ENCODE measurements at places on chromosomes 12 and 14.

- DNase-seq = peak; percentile 35
Measured at GRCh38 chr14:52315355-52315718, 1.2 kb downstream of the PTGER2 start.

DNA sequence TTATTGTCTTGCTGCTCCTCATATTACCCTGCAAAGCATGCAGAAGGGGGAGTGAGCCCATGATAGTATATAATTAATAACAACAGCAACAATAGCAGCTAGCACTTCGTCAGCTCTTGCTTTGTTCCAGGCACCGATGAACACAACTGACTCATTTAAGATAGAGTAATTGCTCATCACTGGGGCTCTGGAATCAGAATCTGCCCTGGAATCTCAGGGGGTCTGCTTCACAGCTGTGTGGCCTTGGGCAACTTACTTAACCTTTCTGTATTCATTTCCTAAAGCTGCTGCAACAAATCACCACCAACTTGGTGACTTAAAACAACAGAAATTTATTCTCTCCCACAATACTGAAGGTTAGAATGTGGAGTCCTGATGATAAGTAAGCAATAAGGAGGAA, 55.0 kb upstream of the PSMC1 start:
- no peak for DNase-seq

GRCh38 chr12:76250256-76250655, 98.0 kb downstream of the BBS10 start:
- DNase-seq = no peak

DNA sequence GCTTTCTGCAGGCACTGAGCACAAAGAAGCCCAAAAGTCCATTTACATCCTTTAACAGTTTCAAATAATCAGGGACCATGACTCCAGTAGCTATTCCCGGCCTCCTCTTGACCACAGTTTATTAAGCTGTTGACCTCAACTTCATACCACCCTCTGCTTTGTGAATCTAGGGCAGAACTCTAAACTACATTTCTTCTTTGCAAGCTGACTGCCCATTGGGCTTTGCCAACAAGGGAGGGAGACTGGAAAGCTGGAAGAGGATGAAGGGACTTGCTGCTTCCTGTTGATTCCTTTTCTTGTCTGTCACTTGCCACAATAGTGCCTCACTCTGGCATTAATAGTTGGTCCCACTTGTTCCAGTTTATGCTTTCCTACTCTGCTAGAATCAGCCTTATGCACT, 2.7 kb downstream of the CGRRF1 start:
- DNase-seq = no peak

DNA sequence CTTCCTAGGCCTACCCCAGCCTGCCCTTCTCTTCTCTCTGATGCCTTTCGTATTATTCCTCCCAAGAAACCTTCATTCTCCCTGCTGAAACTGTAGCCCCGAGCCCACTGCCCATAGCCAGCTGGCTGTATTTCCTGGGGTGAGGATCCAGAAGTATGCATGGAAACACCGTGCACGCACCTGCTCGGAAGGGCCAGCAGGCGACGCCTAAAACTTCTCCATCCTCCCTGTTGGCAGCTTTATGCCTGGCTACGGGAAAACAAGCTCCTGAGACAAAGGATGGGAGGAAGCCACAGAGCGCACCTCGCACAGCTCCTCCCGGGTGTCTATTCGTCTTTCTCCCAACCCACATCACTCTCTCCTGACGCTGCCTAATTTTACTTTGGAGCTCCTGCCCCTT, 69.0 kb upstream of the CAPRIN2 start:
- DNase-seq = no peak

- DNase-seq = no peak
Measured at GRCh38 chr12:40515041-40515816, 177.0 kb upstream of the CNTN1 start.

GRCh38 chr14:21509432-21510143, 1.6 kb downstream of the METTL3 start:
- no peak for DNase-seq

DNA sequence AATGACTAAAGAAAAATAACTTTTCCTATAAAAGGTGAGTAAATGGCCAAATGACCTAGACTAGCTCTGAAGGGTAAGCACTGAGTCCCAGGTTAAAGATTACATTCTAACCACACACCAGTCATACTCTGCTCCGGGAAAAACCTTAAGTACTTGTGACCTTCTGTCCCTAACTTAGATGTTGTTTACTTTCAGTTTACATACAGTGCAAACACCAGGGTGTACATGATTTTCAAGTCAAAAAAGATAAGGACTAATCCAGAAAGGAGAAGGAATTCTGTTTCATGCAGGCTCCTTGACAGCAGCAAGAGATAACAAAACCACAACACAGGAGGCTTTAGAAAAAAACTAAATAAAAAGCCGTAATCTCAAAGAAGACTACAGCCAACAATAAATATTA, 174.2 kb downstream of the PPM1H start:
- no peak for DNase-seq

DNA sequence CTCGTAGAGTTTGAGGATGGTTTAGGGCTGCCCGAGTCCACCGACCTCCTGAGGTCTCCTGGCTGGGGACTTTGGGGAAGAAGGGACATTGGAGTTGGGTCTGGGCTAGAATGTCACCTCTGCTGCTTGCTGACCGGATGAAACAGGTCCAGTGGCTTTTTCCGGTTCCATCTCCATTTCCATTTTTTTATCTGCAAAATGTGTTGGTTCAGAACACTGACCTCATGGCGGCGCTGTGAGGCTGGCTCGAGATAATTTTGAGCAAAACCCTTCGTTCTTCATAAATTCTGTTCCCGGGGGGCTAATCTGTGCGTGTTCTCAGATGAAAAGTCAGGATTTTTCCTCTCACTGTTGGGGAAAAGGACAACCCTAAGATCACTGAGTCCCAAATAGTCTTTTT, 11.7 kb upstream of the MYL2 start:
- DNase-seq = no peak

DNA sequence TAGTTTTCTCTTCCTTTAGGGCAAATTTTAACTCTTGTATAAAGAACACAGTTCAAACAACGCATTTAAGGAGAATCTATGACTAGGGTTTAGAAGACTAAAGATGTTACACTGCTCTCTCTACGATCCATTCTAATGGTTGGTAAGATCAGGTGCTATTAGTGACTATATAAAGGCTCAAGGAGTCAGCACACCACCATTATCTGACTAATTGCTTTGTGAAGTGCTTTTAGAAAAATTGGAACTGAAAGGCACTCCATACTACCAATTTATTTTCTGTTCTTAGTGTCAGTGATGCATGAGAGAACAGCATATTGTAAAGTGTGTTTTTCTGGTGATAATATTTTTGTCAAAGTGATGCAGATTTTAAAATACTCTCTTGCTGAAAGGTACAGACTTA, 136.8 kb downstream of the SYT1 start:
- no peak for DNase-seq

DNA sequence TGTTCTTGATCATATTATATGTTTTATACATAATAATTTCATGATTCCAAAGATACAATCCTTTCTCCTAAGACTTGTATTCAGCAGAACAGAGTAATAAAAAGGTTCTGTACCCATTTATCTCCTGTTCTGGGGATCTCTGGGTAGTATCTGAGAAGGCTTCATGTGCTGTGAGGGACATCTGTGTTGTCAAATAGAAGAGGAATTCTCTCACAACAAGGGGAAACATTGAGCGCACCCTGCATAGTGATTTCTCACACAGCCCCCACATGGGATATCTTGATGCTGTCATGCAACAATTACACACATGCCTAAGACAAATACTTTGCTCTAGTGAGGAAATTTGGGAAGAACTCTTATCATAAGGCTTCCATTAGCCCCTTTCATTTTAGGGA, 101.8 kb upstream of the ATF1 start:
- no peak for DNase-seq

- no peak for DNase-seq
Measured at GRCh38 chr12:10363658-10363913, 26.3 kb downstream of the KLRK1 start.
